ENCODE measurements at places on chromosomes 2 and 18. TPM values are rescaled to one million over a fixed set of nuclear protein-coding genes. Genes with fewer than 3 reads are reported as not detected.

DNA sequence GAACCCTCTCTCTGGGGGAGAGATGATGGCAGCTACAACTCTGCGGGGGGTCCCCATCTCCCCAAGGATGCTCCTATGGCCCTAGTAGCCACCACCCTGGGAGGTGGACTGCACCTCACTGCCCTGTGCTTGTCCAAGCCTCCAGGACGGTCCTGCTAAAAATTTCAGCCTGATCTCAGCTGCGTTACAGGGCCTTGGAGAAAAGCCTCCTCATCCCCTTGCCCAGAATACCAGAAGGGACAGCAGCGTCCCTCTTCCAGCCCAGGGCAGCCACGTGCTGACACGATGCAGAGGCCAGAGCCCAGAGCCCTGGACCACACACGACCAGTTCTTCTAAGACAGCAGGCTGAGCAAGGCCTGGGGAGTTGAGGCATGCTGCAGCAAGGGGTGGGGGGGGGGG, 81.9 kb downstream of the GFPT1 start:
- no peak for ATAC-seq

DNA sequence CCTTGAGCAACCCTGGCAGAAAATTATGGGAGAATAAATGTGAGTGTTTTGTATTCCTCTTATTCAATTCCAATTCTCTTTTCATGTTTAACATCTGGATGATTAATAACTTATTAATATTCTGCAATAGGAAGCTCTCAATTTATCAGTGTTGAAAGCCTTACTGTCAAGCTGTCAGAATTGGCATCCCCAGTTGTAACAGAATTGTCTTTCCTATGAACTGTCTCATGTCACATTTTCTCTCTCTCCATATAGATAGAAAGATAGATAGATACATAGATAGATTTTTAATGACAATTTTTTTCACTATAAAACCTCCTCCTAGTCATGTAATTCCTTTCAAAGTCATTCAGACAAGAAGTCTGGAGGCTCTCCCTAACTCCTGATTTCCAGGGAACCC, 331.5 kb downstream of the GALNT13 start:
- no peak for ATAC-seq

GRCh38 chr2:10873171-10873570, 38.6 kb upstream of the KCNF1 start:
- no peak for ATAC-seq

- ATAC-seq = no peak
These were observed 114.1 kb downstream of the ZBTB7C start for GRCh38 chr18:48294899-48295585.

GRCh38 chr2:55547001-55547400, 27.5 kb downstream of the CFAP36 start:
- no peak for ATAC-seq

DNA sequence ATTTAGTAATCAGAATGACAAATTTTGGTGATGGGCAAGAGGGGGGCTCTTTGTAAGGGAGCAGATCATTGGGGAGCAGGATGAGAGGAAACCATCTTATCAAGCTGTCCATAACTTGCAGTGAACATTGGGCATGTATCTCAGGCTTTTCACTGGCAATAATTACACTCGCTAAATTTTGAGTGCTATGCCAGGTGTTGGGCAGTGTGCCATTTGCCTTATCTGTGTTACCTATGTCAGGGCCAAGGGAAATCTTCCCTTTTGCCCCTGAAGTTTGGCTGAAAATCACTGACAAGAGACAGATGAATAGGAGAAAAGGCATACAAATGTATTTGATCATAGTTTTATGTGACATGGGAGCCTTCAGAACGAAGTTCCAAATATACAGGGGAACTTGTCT, 39.0 kb downstream of the NOSTRIN start:
- ATAC-seq = no peak

The ZNF516 gene
- 24.0 TPM for total RNA-seq

The LCLAT1 gene
- 31.9 TPM for total RNA-seq
